ENCODE measurements at places on chromosomes 11 and 22.

GRCh38 chr11:66002648-66003225 is 434 bp downstream of the BANF1 start:
- peak; percentile 63 for DNase-seq

DNA sequence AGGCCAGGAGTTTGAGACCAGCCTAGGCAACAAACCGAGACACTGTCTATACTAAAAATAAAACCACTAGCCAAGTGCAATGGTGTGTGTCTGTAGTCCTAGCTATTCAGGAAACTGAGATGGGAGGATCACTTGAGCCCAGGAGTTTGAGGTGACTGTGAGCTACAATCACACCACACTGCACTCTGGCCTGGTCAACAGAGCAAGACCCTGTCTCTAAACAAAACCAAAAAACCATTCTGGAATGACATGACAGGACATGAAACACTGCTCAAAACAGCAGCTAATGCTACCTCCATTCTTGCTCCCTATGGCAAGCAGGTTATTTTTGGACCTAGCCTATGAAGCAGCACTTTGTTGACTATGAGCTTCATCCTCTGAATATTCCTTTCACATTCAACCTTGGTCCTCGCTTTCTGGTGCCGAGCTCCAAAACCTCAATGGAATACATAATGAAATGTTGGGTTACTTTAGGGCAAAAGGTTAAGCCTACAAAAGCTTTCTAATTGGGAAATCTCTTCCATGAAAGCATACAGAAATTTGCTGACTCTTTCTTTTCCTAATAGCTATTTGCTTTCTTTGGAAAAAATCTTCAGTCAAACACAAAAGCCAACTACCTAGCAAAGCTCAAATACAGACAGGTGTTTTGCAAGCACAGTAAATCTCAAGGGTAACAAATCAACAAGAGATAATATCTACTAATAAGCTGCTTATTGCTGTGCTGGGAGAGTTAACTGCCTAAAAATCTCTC is 21.1 kb downstream of the SIK3 start:
- DNase-seq = no peak

DNA sequence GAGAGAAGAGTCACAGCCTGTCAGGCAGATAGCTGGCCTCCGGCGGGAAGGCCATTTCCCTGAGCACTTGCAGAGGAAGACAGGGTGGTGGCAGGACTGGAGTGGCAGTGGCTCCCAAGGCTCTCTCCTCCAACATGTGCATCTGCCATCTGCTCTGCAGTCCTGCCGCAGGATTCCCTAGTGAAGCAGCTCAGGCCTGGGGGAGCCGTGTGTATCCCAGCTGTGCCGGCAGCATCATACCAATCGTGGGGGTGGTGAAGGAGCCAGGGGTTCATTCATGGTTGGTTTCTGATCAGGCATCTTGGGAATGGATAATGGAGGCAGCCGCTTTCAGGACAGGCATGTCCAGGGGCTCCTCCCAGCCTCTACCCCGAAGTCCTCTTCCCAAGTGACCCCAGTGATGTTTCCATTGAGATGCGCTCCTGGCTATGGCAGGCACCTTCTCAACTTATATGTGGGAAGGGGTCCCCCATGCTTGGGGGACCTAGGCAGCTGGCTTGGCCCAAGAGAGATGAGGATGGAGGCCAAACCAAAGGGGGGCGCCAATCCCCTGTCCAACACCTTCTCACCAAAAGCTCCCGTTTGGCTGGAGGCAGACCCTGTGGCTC is 6.1 kb downstream of the TAGLN start:
- DNase-seq = no peak

- DNase-seq = no peak
Measured at GRCh38 chr11:94129512-94130297, 1.1 kb downstream of the PANX1 start.

DNA sequence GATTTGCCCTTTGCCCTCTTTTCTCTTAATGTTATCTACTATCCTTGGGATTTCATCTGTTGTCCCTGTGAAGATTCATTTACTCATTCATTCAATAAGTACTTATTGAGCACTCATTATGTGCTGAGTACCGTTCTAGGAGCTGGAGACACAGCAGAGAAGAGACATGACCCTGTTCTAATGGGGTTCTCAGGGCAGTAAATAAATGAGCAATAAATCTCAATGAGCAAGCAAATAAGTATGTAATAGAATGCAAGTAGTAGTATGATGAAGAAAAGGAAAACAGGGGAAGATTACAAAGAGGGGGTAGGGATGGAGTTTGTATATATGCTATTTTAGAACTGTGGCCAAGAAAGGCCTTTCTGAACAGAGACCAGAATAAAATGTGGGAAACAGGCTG is 34.2 kb upstream of the NRIP3 start:
- no peak for DNase-seq

GRCh38 chr11:83364500-83365045 is 78.4 kb upstream of the CCDC90B start:
- no peak for DNase-seq

- DNase-seq = no peak
Measured at GRCh38 chr11:27184458-27185312, 144.1 kb downstream of the BBOX1 start.

DNA sequence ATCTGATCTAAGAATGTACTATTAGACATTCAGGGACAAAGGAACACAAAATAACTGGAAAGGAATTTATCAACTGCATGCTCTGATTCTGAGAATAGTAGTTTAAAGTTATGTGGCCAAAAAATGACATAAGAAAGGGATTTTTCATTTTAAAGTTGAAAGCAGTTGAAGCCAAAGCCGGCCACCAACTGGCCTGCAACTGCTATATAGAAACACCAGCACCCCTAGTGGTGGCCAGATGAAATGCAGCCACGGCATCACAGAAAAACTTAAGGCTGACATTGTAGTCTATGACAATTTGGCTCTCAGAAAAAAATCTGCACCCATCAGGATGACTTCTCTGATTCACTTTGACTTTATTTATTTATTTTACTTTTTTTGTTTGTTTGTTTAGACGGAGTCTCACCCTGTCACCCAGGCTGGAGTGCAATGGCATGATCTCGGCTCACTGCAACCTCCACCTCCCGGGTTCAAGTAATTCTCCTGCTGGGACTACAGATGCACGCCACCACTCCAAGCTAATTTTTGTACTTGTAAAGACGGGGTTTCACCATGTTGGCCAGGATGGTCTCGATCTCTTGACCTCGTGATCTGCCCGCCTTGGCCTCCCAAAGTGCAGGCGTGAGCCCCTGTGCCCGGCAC is 59.2 kb downstream of the SLC35F2 start:
- peak; percentile 12 for DNase-seq

DNA sequence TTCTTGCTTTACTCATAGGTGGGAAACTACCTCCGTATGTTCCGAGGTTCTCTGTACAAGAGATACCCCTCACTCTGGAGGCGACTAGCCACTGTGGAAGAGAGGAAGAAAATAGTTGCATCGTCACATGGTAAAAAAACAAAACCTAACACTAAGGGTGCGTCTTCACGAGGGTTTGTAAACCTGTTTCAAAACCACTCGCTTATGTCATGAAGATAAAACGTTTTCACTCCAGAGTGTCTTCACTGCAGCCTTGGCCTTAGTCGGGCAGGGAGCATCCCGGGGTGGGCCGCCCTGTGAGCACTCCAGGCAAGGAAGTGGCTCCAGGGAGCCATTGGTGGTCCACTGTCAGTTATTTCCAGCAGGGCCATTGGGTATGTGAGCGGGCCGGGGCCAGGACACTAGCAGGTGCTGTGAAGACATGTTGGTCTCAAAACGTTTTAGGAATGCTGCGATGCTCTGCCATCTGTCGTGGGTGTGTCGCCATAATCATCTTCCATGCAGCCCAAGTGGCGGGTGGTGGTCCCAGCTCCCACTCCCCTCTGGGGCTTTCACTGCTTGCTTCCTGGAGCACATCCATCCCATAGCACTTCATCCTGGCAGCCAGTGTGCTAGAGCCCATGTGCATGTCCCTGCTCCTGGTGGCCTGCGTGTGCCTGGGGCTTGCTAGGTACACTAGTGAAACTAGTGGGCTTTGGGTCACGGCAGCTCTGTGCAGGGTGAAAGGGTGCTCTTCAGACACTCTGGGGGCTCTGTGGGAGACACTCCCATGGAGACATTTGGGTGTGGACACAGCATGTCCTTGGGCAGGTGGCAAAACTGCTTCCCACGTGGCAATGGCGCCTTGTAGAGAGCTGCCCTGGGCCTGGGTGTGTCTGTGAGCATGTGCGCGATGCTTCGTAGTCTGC is 5.2 kb downstream of the SMARCB1 start:
- no peak for DNase-seq

DNA sequence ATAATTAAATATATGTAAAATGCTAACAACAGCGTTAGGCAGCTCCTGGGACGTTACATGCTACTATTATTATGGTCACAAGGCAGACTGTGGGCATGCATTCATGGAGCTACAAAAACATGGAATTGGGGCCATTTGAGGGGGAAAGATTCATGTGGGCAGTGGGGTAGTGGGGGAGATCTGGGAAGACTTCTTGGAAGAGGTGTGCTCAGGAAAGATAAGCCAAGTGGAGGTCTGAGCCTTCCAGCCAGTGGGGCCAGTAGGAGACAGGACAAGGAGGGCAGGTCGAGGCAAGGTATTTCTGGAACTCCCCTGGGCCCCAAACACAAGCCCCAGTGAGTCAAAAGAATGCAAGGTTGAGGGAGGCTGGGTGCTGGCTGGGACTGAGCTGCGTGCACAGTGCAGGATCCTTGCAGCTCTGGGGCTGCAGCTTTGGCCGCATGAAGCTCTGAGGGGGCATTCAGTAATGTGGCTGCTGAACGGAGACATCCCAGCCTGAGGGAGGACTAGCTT is 35.4 kb downstream of the CYTH4 start:
- DNase-seq = no peak

DNA sequence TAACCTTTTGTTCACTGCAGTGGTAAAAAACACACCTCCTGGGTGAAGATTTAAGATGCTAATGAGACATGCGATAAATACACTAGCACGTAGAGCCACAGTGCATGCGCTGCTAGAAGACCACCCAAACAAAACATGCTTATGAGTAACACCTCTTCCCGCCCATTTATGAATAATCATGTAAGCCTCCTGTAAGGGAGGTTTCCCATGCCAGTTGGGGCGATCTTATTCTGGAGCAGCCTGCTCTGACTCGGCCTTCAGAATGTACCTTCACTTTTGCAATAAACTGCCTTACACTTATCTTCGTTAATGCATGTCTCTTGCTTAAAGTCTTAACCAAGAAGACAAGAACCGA is 18.1 kb upstream of the SCARF2 start:
- no peak for DNase-seq

- DNase-seq = no peak
Measured at GRCh38 chr11:107962181-107962580, 33.9 kb downstream of the RAB39A start.

- no peak for DNase-seq
Measured at GRCh38 chr11:66115638-66116301, 45.7 kb downstream of the PACS1 start.

DNA sequence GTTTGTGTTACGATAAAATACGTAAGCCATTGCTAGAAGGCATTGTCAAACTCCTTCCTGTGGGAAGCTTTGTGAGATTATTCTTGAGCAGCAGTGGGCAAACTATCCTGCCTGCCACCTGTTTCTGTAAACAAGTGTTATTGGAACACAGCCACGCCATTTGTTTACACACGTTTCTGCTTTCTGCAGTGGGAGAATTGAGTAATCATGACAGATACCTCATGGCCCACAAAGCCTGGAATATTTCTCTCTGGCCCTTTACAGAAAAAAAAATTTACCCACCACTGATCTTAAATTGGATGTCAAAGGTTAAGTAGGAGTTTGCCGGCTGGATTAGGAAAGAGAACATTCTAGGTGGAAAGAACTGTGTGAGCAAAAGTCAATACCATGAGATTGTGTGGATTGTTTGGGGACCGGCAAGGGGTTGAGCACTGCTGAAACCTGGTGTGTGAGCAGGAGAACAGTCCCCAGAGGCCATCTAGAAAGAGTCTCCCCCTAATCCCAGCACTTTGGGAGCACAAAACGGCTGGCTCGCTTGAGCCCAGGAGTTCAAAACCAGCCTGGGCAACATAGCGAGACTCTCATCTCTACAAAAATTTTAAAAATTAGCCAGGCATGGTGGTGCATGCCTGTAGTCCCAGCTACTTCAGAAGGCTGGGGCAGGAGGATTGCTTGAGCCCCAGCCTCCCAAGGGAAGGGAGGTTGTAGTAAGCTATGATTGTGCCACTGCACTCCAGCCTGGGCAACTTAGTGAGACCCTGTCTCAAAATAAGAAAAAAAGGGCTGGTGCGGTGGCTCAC is 6.0 kb upstream of the PLA2G6 start:
- no peak for DNase-seq

DNA sequence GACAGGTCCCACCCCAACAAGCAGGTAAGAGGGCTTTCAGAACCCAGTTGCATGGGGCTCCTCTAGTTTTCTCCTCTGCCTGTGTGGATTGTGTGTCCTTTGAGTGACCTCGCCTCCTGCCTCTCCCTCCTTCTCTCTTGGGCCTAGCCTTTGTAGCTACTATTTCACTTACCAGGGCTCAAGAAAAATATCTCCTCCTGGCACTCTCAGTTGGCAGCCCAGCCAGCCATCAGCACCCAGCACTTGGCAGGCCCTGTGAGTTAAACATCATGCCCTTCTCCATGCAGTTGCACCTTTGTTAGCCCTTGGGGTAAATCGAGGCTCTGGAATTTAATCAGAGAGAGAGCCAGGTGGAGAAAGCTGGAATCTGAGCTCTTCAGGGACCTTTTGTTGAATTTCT is 35.4 kb upstream of the SORL1-AS1 start:
- no peak for DNase-seq

GRCh38 chr11:2377511-2378443 is 667 bp downstream of the CD81 start:
- peak; percentile 41 for DNase-seq

DNA sequence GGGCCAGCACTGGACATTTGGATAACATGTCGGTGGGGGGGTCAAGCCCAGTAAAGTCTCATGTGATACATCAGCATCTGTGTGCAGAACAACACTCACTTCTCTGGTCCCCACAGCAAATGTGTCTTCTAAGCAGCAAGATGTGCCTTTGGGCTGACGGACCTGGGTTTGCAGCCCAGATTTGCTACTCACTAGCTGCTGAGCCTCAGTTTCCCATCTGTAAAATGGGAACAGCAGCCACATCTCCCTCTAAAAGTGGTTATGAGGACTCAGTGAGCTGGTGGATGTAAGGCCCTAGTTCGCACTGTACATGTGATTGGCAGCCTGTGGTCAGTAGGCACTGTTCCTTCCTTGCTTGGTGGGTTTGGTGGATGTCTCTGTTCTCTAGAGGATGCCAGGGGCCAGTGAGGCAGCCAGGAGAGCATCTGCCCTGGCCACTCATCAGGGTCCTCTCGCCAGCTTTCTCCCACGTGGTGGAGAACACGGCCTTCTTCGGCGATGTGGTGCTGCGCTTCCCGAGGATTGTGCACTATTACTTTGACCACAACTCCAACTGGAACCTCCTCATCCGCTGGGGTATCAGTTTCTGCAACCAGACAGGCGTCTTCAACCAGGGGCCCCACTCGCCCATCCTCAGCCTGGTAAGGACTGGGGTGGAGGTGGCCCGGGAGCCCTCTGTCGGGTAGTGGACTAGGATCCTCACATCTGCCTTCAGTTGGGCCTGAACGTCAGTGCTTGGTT is 12.5 kb downstream of the CCDC134 start:
- no peak for DNase-seq

All from activated T-helper 1 cell treated with Interleukin-2 at 50 U/mL for 16 hours (primary cell).